ENCODE measurements at places on chromosomes 4 and X.
A peak's percentile ranks its signal among the peaks of the same experiment; 100 is the strongest.

DNA sequence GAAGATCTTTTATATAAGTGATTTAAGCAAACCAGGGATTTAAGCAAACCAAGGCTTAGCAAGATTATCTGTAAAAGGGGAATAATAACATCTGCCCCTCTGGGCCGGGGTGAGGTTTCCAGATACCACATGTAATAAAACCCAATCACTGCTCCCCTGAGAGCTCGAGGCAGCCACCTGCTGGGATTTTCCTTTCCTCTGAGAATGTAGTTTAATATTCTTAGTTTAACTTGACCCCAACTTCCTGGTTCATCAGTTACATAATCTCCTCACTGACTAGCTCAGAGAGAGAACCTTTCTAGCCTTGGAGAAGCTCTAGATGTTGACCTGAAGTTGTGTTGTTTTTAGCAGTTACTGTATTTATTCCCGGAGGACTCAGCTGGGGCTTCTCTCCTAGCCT, 322.4 kb downstream of the ARHGAP10 start:
- DNase-seq, result no peak

- DNase-seq, result no peak
Observed at GRCh38 chr4:180615746-180616145, 1627.5 kb upstream of the TENM3 start.

DNA sequence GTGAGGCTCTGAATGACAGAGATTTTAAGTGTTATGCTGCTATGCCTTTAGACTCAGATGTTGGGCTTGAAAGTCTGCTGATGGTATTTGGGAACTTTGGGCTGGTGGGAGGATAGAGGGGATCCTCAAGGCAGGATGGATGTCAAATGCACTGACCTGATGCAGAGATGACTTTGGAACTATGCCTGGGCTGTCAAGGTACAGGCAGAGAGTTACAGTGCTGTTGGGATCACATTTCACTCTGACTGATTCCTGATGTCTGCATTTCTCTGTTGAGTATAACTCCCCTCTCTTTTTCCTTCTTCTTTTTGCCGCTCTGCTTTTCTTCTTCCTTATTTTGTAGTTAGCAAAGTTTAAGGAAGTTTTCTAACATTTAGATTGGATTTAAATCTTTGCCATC, 271.8 kb upstream of the ARX start:
- DNase-seq, result no peak

DNA sequence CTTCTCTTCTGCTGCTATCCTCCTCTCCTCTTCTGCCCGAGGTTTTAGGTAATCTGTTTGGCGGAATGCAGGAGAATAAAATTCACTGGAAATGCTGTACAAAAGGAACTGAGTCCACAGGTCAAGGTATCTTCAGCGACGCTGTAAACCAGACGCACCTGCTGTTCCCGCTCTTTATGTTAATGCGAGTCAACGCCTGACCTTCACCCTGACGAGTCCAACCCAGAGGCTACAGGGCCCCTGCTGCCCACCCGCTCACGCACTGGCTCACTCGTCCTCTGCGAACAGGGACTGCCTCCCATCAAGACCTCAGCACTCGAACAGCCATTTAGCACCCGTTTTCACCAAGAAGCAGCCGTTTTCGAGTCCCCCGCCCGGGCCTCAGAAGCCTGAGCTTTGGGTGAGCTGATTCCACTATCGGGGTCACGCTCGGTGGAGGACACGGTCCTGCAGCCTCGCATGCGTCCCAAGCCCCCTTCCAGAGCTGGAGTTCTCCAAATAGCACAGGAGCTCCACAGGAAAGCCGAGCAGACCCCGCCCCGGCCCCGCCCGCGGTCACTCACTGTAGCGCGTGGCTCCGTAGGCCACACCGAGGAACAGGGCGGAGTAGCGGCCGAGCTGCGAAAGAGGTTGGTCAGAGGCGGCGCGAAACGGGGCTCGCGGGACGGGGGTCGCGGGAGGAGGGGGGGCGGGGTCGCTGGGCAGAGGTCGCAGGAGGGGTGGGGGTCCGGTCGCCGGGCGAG, 556 bp downstream of the ATP5ME start:
- no peak for DNase-seq

DNA sequence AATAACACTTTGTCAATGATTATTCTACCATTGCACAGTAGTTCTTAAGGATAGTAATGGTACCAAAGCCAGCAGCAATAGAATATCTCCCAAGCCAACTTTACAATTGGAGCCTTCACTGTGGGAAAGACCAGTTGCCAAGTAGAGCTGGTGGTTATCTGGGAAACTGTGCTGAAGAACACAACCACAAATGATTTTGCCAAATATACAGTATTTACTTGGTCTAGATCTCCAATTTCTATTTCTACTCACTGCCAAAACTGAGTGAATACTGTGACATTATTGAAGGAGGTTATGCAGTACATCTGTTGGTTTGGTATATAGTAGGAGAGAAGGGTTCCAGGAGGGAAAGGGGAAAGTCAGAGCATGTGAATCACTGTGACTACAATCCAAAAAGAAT, 3.8 kb downstream of the TET2 start:
- no peak for DNase-seq

DNA sequence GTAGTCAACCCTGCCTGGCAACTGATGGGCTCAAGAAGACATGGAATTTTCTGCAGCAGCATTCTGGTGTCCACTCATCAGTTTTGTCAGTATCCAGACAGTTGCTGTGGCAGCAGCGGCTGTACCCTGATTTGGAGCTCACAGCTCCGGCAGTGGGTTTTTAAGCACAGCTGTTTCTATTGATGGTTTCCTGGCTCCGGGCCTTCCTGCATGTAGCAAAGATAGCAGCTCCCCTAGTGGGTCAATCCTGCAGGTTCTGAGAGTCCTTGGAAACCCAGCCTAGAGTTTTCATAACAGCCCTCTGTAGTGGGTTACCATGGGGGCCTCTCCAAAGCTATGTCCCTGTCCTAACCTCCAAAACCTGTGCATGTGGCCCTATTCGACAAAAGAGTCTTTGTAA, 84.0 kb upstream of the ATP6AP2 start:
- peak; percentile 2 for DNase-seq

Measured in AG09309 (cell line).